ENCODE measurements at places on chromosomes 6 and 20.
A peak's percentile ranks its signal among the peaks of the same experiment; 100 is the strongest.

DNA sequence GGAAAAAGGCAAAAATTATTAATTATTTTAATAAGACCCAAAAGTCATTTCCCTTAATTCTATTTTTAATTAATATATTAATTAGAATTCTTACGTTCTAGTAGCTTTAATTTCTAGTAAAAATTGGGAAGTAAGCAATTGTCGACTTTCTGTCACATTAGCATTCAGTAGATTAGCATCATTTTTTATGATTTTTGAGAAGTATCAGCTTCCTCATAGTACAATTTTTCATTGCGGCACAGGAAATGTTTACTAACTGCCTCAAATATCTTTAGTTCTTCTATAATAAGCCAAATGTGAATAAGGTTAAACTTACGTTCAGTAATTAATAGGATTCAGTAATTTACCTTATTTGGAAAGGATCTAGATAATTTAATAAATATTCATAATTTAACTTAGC, 687.4 kb downstream of the EPM2A start:
- no peak for DNase-seq

DNA sequence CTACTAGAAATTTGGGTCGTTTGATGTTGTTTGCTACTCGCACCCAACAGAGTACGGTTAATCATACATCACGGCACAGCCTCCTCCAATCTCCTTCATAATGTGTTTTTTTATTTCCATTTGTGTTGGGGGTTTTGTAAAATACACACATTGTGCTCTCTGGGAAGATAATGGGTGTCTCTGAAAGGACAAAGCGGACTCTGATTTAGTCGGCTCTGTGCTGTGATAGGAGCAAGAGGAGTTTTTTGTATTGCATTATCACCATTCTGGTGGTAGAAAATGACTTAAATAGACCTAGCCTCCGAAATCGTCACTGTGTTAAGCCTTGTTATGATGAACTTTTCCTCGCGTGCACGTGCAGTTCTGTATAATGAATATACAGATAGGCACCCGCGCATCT, 196.3 kb downstream of the CDH4 start:
- no peak for DNase-seq

DNA sequence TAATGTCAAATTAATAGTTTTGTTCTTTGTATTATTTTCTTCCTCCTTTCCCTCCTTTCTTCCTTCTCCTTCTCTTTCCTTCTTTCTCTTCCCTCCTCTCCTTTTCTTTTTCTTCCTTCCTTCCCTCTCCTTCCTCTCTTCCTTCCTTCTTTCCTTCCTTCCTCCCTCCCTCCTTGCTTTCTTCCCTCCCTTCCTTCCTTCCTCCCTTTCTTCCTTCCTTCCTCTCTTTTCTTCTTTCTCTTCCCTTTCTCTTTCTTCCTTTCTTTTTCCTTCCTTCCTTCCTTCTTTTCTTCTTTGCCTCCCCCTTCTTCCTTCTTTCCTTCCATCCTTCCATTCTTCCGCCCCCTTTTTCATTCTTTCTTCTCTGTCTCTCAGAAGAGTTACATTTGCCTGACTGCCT, 518.2 kb upstream of the ID4 start:
- DNase-seq = no peak

- no peak for DNase-seq
These were observed 38.5 kb upstream of the OR14J1 start for GRCh38 chr6:29263001-29263400.

DNA sequence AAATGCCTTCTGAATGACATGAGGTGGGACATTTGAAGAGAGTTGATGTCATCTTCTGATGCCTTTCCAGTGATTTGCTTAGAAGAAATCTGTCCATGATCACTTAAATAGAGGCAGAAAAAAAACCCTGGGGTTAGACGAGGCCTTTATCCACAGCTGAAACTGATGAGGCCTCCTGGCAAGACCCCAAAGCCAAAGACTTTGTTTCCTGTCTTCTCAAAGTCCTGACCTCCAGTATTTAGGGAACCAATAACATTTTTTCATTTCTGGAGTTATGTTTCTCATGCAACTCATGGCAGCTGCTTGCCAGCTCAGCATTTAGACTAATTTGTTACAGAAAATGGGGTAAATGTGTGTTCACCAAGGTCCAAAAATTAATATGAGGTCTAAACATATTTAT, 248.0 kb upstream of the PRDM1 start:
- no peak for DNase-seq

- no peak for DNase-seq
These were observed 3.0 kb downstream of the ADGRF4 start for GRCh38 chr6:47701363-47701762.

DNA sequence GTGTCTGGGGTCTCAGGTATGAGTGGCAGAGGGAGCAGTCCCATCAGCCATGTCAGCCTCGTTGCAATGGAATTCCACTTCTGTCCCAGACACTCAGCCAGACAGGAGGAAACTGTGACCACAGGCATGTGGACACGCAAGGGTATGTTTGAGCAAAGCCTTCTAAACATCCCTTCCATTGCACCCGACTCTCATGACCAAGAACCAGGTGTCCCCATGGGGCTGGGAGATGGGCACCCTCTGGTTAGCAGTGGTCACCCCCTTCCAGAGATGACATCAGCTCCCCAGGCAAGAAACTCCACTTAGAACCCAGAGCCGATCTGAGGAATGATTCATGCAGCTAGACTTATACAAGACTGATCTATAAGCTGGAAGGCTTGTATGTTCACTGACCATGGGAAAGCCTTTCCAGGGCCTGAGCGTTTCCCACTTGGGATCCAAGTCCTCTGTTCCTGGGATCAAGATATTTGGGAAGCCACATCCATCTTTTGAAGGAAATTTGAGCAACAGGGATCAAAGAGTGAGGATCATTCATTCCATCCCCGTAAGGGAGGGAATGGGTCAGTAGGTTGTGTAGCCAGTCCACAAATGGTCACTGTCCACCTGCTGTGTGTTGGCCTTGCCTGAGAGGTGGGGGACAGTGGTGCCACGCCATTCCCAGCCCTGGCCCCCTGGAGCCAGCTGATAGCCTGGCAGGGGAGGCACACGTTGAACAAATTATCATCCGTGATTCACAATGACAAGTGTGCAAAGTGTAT, 3.9 kb upstream of the MRGBP start:
- no peak for DNase-seq

DNA sequence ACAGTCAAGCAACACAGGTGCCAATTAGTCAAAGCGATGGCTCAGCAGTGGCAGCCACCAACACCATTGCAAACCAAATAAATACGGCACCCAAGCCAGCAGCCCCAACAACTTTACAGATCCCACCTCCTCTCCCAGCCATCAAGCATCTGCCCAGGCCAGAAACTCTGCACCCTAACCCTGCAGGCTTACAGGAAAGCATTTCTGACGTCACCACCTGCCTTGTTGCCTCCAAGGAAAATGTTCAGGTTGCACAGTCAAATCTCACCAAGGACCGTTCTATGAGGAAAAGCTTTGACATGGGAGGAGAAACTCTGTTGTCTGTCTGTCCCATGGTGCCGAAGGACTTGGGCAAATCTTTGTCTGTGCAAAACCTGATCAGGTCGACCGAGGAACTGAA, 30.6 kb downstream of the KHDC1L start:
- no peak for DNase-seq

DNA sequence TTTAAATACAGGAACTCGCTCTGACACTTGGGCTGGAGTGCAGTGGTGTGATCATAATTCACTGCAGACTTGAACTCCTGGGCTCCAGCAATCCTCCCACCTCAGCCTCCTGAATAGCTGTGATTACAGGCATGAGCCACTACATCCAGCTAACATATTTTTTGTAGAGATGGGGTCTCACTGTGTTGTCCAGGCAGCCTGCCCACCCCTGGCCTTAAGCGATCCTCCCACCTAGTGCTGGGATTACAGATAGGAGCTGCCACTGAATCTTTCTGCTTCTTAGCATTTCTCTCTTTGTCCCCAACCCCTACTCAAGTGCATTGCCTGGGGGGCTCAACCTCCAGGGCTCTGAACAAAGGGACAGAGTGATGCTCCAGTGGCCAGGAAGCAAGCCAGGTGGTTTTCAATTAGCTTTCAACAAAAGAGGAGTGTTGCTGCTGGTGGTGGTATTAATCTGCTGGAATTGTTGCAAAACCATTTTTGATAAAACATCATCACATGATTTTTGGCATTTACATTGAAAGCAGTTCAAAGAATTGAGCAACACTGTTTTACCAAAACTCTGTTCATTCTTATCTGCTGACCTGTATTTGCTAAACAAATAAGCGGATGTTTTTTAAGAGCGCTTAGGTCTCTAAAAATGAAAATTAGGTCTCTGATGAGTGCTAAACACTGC, 40.4 kb upstream of the BPIFA2 start:
- no peak for DNase-seq

DNA sequence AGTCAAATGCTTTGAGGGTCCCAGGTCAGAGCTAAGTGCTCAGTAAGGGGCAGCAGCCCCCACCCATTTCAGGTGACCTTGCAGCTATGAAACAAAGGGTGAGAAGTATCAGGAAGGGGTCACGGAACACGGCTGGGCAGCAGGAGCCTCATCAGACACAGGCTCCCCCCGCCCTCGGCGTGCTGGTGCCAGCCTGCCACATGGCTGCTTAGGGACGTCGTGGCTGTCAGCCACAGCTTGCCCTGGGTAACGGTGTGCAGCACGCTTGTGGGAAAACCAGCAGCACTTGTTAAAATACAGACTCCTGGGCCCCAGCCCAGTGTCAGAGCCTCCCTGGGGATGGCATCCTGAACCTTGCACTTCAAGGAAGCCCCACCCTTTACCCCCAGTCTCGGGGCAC, 39.3 kb downstream of the SSR1 start:
- DNase-seq = no peak

DNA sequence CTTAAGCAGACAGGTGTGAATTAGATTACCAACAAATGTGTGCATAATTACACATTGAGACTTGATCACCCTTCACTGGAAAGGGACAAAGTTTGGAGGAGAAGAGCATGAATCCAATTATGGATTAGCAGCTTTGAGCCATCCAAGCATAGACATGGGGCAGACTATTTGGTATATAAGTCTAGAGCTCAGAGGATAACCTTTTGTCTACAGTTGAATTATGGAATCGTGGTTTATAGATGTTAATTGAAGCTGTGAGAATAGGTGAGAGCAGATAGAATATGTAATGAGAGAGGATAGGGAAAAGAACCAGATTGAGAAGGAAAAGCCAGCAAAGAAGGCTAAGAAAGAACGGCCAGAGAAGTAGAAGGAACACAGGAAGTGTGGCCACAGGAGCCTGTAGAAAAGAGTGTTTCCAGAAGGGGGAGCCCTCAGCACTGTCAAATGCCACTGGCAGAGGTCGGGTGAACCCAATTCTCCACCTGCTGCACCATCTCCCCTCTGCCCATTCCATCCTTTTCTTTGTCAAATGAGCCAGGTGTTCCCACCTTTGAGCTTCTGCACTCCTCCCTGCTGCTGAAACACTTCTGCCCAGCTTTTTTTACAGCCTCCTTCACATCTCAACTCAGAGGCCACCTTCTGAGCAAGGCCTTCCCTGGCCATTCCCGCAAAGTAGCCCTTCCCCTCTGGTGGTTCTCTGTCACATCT, 7.3 kb downstream of the DNTTIP1 start:
- peak; percentile 66 for DNase-seq

- DNase-seq = no peak
These were observed 36.9 kb upstream of the NT5E start for GRCh38 chr6:85412911-85413430.

DNA sequence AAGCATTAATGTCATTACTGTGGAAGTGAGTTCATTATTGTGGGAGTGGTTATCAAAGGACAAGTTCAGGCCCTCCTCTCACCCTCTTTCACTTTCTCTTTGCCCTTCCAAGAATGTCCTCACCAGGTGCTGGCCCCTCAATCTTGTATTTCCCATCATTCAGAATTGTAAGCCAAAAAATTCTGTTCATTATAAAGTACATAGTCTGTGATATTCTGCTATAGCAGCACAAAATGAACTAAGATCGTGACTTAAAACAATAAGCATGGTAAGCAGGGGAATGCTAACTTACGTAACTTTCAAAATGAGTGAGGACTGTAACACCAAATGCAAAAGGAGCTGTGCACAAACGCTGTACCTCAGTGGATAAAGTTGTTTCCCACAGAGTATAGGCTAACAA, 515.7 kb upstream of the BTBD3 start:
- DNase-seq = no peak

GRCh38 chr6:27837625-27838057, 74.6 kb downstream of the OR2B2 start:
- DNase-seq = no peak

DNA sequence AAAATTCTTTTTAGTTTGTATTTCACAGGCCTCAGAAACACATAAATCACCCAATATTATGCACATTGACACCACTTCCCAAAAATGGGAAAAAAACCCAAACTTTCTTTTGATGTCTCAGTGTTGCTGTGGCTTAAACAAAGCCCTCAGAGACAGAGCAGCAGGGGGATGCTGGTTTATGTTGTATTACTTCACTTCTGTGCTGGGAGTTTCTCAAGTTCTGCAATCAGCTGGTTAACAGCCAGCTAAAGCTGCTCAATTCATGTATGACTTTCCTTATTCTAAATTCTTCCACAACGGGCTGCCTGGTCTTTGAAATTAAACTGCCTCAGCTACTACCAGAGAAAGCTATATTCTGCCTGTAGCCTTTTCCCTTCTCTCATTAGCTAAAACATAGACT, 5.6 kb downstream of the FILIP1 start:
- DNase-seq = no peak

DNA sequence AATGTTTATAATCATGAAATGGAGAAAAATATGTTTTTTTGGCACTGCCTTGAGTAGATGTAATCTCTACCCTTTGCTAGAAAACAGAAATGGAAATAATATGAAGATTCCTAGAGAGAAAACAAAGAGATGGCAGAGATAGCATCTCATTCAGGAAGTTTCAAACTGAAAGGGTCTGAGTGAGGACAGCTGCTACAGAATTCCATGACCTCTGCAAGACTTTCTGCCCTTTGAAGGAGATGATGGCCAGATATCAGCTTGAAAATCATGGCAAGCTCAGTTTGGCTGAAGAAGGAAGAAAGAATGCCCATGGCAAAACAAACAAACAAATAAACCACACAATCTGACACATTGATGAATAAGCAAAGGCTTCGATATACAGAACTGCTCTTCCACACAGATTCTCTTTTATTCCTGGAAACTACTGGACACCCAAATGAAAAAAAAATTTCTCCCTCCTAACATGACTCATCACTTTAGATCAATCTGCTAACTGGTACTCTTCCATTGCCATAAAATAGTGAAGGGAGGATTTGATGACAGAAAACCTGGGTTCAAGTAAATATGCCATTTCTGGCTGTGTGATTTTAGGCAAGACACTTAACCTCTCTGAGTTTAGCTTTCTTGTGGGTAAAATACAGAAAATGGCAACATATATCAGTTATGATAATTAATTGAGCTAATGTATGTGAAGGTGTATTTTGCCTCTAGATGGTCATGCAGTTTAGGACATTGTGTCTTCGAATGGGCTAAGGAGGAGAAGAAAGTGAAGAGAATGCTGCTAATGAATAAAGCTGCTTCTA, 105.9 kb upstream of the SPACA1 start:
- no peak for DNase-seq

DNA sequence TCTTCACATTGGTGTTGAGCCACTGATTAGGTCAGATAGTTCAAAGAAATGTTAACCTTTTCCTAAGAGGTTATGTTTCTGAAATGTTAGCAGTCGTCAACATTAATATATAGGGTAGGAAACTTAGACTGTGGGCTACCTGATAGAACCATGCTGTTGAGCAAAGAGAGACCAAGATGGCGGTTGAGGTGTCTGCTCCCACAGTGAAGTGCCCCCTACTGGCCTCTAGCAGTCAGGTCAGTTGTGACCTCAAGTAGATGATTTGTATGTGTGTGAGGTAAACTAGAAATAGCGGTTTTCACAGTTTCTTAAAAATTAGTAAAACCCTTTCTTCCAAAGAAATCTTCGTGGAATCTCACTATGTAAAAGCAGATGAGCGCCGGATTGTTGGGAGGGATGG, 40.3 kb downstream of the MTHFD1L start:
- no peak for DNase-seq

- DNase-seq = peak; percentile 76
These were observed 35.1 kb upstream of the FAM83C start for GRCh38 chr20:35327074-35327976.

Data from A549 (cell line).